ENCODE measurements at places on chromosomes 7 and 10.

DNA sequence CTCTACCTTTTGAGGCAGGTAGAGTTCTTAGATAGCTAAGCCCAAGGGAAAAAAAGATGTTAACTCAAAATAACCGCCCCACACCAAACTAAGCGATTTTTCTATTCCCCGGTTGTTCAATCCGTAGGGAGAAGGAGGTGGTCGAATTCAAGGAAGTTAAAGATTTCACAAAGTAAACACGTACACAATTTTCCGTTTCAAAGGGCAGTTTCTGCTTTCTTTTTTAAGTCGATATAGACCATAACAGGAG is 842 bp downstream of the KBTBD2 start:
- DNase-seq: no peak

- DNase-seq: no peak
Observed at GRCh38 chr7:64886956-64887545, 16.0 kb upstream of the ZNF273 start.

- DNase-seq: no peak
Observed at GRCh38 chr10:130244031-130244927, 108.1 kb downstream of the GLRX3 start.

DNA sequence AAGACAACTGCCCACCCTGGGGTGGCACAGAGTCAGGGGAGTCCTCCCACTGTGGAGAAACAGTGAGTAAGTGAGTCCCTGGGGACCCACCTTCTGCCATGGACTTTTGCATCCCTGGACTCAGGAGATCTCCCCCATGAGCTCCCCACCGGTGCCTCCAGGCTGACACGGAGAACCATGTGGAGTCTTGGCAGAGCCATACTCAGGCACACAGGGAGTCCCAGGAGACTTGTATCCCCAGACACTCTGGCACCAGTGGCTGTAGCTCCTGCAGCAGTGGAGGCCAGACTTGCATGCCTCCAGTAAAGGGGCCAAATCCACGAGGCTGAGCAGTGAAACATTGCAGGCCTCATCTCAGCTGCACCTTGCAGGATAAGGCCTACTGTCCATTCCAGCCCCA is 791.4 kb downstream of the PCDH15 start:
- DNase-seq: no peak

- DNase-seq: no peak
Observed at GRCh38 chr7:78175330-78176100, 376.9 kb downstream of the PHTF2 start.

- no peak for DNase-seq
Observed at GRCh38 chr7:22426463-22427094, 69.6 kb upstream of the RAPGEF5 start.

DNA sequence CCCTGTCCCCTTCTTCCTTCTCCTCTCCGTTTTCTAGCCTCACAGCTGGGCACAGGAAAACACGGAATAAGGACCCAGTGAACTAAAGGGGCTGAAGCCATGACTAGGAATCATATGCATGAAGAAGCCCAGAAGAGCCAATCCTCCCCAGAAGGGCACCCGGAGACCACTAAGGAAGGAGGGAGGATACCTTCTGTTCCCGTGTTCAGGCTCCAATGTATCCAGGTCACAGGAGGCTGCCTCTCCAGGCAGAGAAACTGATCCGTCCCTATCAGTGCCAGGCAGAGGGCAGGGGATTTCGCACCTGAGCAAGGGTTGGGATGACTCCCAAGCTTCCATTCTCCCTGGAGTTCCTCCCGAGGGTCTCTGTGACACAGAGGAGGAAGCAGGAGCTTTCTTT is 246.6 kb downstream of the SNX10 start:
- no peak for DNase-seq

- no peak for DNase-seq
Observed at GRCh38 chr7:66679633-66680244, 51.1 kb downstream of the KCTD7 start.

Measured in HFF-Myc (cell line).